Lower leg skin (tissue), 4 donors: ENCODE measurements at places on chromosomes 16 and 17. TPM values are rescaled to one million over a fixed set of nuclear protein-coding genes. Genes with fewer than 3 reads are reported as not detected.

DNA sequence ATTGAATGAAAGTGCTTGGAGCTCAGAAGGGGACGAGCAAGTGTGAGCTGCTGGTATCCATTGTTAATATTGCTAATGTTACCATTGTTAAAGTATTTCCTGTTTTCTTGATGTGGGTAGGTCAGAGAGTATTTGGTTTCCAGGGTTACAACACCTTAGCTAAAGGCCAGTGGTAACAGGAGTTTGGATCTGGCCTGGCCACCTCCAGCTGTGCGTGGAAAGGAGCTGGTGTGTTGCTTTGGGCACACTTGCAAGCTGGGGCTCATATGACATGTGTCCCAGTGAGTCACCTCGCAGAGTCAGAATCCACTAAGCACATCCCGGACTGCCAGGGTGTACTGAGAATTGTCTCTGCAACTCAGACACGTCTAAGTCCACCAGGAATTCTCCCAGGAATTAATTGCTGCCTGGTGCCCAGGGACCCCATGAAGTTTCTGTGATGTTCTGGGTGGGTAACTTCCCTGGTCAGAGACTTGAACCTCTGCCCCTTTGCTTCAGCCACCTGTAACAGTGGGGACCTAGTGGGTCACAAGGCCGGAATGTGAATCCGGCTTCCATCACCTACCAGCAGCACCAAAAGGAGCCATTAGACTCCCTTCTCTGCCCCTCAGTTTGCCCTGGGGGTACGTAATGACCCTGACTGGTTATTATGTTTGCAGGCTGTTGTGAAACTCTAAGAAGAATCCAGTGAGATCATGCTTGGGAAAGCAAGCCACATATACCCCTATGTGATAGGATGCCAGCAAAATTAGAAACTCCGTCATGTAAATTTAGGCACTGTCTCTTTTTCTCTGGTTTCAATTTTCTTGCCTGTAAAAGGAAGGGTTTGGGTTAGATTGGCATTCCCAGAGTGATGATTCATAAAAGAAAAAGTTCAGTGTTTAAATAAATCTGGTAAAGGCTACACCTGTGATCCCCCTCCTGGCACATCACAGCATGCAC, 12.8 kb downstream of the SLC6A2 start:
- no peak for DNase-seq

CTNS gene
- 30.8 TPM for total RNA-seq

G6PC1 gene
- total RNA-seq = not detected

KRT32 gene
- not detected for total RNA-seq

USB1 gene
- 19.8 TPM for total RNA-seq
